Endothelial cell (in vitro differentiated cells): ENCODE measurements at places on chromosomes 1 and 21. TPM values are rescaled to one million over a fixed set of nuclear protein-coding genes. Genes with fewer than 3 reads are reported as not detected.
A peak's percentile ranks its signal among the peaks of the same experiment; 100 is the strongest.

The NCAM2 gene
- total RNA-seq = 0.64 TPM

The SHE gene
- 79.3 TPM for total RNA-seq

The UBE2U gene
- not detected for total RNA-seq

The TLR5 gene
- 0.77 TPM for total RNA-seq

The NHLH1 gene
- 1.2 TPM for total RNA-seq

The AADACL3 gene
- not detected for total RNA-seq

The OR2T10 gene
- total RNA-seq = not detected

The L1TD1 gene
- total RNA-seq = 50.1 TPM

The RYR2 gene
- total RNA-seq = 5.4 TPM

The INTS7 gene
- 8.9 TPM for total RNA-seq

The BRINP3 gene
- total RNA-seq = 2.2 TPM

DNA sequence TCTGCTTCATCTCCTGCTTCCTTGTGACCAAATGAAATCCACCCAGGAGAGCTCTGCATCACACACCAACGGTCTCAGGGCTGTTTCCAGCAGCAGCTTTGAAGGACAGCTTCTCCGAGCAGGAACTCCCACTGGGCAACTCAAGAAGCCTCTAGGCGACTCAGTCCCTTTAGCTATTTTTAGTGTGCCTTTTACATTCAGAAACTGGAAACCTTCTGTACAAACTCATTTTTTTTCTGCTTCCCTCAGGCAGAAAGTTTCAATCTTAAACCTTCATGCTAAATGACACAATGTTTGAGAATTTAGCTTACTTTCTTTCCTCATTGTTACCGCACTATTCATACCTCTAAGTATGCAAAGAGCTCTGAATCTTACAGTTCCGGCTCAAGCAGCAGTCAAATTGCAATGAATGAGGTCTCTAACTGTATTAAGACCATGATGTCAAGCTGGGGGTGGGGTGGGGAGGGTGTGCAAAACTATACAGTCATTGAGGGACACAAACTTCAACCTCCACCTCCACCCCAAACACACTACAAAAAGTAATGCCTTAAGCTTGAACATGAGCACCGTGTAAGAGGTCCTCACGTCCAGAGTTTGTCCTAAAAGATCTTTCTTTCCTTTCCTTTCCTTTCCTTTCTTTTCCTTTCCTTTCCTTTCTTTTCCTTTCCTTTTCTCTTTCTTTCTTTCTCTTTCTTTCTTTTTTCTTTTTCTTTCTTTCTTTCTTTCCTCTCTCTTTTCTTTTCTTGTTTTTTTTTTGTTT lies 16.4 kb upstream of the TARBP1 start:
- H3K4me1 ChIP-seq = peaks cover 23% of the 10 kb centered on the region
- H3K27me3 ChIP-seq = peaks cover 2% of the 10 kb centered on the region
- DNase-seq = no peak
- H3K36me3 ChIP-seq = no peaks in the 10 kb centered on the region
- H3K27ac ChIP-seq = no peak overlapping the region
- H3K4me3 ChIP-seq = no peak overlapping the region

DNA sequence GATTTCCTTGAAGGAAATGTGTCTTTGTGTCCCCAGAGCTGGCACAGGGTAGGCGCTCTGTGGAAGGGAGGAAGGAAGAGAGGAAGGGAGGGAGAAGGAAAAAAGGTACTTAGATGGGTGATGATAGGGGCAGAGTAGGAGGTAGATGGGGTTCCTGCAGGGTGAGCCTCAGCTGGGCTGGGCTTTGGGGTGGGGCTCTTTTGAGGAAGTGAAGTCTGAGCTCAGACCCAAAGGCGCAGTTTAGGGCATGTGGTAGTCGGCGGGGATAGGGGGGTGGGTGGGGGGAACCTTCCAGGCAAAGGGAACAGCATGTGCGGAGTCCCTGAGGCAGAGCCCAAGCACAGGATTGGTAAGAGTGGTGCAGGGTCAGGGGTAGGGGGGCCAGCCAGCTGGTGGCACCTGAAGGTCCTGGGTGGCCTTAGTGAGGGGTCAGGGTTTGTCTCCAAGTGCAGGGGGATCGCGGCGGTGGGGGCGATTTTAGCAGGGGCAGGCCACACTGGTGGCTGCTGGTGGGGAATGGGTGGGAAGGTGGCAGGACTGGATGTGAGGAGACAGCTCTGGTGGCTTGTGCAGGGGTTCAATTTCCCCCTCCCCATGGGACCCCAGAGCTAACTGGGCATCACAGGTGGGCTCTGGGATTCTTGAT lies 8.4 kb upstream of the HTR6 start:
- H3K27ac ChIP-seq = peak overlapping the region; percentile 33
- H3K4me1 ChIP-seq = peaks cover 9% of the 10 kb centered on the region
- no peak for DNase-seq
- H3K27me3 ChIP-seq = peaks cover 4% of the 10 kb centered on the region
- peak overlapping the region; percentile 7 for H3K4me3 ChIP-seq

DNA sequence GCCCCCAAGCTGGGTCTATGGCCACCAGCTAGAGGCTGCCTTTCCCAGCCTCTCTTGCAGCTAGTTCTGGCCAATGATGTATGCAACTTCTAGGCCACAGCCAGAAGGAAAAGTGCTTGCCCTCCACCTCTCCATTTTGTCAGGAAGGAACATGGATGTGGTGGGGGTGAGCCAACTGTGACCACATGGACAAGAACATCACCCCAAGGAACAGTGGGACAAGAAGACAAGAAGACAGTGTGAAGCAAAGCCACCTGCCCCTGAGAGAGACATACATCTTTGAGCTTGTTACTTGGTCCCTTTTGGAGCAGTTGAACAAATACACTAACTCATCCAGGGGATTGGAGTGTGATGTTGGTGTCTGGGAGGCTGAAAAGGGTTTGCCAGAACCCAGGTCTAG lies 105.8 kb upstream of the EDN2 start:
- DNase-seq = no peak
- H3K27ac ChIP-seq = no peak overlapping the region
- H3K4me1 ChIP-seq = no peaks in the 10 kb centered on the region
- peaks cover 10% of the 10 kb centered on the region for H3K27me3 ChIP-seq
- H3K36me3 ChIP-seq = no peaks in the 10 kb centered on the region

GRCh38 chr1:23452011-23452411 lies 27.5 kb upstream of the TCEA3 start:
- no peak for DNase-seq
- no peak overlapping the region for H3K27ac ChIP-seq
- no peaks in the 10 kb centered on the region for H3K4me1 ChIP-seq
- no peak overlapping the region for H3K4me3 ChIP-seq
- H3K27me3 ChIP-seq = peaks cover 7% of the 10 kb centered on the region

GRCh38 chr1:52402860-52403240 lies 1.4 kb downstream of the ORC1 start:
- peaks cover 7% of the 10 kb centered on the region for H3K36me3 ChIP-seq
- H3K27me3 ChIP-seq = peaks cover 3% of the 10 kb centered on the region
- H3K27ac ChIP-seq = no peak overlapping the region
- H3K4me3 ChIP-seq = no peak overlapping the region
- H3K4me1 ChIP-seq = peaks cover 21% of the 10 kb centered on the region
- no peak for DNase-seq

DNA sequence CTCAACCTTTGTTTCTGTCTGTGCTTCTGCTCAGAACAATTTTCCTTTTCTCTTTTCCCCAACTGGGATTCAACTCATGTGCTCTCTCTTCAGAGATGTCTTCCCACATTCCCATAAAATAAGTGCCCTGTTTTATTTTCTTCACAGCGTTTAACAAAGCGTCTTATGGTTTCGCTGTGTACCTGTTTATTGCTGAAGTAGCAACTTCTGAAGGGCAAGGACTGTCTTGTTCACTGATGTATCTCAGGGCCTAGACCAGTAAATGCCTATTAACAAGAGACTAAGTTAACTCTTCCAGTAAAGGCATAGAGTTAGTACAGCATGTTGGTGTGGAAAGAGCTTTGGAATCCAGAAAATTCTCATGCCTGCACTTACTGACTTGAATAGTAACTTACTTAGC lies 42.9 kb upstream of the MPZL1 start:
- peaks cover 6% of the 10 kb centered on the region for H3K36me3 ChIP-seq
- H3K27me3 ChIP-seq = peaks cover 2% of the 10 kb centered on the region
- DNase-seq = no peak
- no peak overlapping the region for H3K27ac ChIP-seq
- H3K4me1 ChIP-seq = peaks cover 23% of the 10 kb centered on the region

DNA sequence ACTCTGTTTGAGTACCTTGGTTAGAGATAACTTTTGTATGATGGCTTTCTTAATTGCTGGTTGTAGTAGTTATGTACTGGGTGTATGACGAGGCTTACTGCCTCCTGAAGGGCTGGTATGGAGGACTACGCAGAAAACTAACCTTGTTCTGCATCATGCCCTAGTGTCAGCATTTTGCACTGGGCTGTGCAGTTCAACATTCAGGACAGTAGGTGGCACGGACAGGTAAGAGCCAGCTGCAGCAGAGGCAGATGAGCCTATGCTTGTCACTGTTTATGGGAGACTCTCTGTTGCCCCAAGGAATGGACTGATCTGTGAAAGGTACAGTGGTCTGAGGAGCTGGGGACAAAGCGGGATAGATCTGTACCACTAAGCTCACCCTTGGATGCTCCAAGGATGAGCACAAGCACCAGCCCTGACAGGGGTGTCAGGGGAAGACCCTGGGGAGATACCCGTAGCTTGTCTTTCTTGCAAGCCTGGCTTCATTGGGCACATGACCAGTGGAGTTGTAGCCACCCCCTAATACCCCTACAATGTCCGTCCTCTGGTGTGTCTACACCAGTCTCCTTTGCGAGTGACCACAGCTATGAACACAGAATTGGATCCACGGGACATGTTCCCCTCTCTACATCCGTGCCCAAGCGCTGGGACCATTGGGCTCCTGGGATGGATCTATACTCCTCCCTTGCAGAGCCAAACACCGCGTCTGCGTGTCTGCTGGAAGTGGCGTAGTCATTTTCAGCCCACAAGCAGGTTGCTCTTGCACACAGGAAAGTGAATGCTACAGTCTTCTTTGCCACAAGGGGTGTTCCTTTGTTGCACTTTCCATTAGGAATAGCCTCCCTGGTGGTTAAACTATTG lies 51.1 kb upstream of the CFHR3 start:
- no peak overlapping the region for H3K4me3 ChIP-seq
- peak; percentile 59 for DNase-seq
- H3K27me3 ChIP-seq = no peaks in the 10 kb centered on the region
- H3K4me1 ChIP-seq = no peaks in the 10 kb centered on the region

DNA sequence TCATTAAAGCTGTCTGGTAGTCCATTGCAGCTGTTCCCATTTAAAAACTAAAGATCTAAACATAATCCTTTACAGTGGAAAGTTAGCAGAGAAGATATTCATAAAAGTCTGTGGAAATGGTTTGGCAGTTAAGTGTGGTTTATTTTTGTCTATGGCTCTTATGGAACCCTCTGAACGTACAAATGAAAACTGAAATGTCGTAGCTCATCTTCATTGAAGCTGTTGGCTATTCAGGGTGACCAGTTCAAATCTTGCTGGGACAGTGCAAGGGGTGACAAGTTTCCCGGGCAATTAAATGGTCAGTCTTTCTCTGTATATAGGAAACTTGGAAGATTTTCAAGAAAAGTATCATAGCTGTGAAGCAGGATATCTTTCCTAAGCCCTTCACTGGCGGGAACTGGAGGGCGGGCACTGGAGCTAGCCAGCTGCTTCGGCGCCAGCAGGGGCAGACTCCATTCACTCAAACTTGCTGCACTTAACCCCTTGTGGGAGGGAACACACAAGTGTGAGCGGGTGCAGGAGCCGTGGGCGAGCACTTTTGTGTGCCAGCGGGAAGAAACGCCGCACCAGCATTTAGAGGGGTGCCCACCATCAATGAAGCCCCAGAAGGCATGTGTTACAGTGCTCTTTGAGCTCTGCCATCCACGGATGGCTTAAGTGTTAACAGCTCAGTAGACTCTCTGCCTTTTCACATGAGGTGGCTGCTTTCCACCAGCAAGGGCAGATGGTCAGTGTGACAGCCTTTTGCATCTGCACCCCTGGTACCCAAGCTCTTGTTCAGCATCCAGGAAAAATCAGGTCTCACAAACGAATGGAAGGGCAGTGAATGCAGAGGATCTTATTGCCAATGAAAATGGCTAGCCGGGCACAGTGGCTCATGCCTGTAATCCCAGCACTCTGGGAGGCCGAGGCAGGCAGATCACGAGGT lies 232.1 kb upstream of the KAZN start:
- no peak overlapping the region for H3K27ac ChIP-seq
- H3K4me3 ChIP-seq = no peak overlapping the region
- no peaks in the 10 kb centered on the region for H3K4me1 ChIP-seq
- DNase-seq = peak; percentile 6

DNA sequence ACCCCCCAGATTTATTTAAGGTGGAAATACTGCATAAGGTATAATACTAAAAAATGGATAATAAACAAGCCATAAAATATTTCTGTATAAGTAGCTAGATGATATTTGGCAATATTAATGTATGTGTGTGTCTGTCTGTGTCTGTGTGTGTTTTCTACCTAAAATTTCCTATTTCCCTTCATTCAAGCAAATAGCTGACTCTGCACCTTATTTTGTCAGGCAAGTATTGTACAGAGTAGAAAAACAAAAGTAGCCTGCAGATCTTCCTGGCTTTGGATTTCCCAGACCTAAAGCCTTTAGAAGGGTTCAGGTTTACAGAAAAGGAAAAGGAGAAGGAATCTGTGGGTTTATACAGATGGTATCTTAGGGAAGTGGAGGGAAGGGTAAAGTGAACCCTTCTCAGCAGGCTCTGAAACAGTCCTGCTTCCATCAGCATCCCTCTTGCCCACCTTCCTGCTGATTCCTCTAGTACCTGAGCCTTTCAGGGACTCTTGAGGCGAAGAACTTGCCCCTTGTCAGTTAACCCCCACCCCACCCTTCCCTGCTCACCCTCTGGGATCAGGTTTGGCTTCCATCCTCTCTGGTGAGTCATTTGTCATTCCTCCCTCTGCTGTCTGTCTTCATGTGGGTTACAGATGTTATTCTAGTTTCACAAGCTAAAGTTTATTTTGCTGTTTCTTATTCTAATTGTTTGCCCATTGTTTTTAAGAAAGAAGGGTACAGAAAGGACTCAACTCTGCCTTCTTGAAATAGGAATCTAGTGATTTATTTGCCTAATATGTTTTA lies 21.7 kb upstream of the RGS16 start:
- DNase-seq = no peak
- H3K4me3 ChIP-seq = peak overlapping the region; percentile 73
- no peaks in the 10 kb centered on the region for H3K36me3 ChIP-seq
- H3K27ac ChIP-seq = peak overlapping the region; percentile 83
- H3K4me1 ChIP-seq = peaks cover 70% of the 10 kb centered on the region
- peaks cover 3% of the 10 kb centered on the region for H3K27me3 ChIP-seq

GRCh38 chr21:31753949-31754707 lies 22.2 kb upstream of the SCAF4 start:
- H3K36me3 ChIP-seq = no peaks in the 10 kb centered on the region
- H3K4me1 ChIP-seq = no peaks in the 10 kb centered on the region
- H3K4me3 ChIP-seq = no peak overlapping the region
- no peak overlapping the region for H3K27ac ChIP-seq

DNA sequence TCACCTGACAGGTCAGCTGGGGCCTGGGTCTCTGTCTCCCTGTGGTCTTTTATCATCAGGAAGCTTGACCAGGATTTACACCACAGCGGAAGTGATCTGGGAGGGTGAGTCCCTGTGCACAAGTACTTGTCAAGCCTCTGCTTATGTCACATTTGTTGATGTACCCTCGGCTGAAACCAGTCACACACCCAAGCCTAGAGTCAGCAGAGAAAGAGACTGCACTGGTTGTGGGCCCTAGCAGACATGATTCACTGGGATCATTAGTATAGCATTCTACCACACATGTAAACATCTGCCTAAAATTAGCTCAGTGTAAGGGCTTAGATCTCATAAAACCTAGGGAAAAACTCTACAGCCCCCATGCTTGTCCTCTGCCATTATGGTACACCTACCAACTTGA lies 79.3 kb upstream of the LAMC2 start:
- peaks cover 22% of the 10 kb centered on the region for H3K36me3 ChIP-seq
- no peak overlapping the region for H3K27ac ChIP-seq
- H3K27me3 ChIP-seq = no peaks in the 10 kb centered on the region
- DNase-seq = no peak
